ENCODE measurements at places on chromosomes 1 and 21.

DNA sequence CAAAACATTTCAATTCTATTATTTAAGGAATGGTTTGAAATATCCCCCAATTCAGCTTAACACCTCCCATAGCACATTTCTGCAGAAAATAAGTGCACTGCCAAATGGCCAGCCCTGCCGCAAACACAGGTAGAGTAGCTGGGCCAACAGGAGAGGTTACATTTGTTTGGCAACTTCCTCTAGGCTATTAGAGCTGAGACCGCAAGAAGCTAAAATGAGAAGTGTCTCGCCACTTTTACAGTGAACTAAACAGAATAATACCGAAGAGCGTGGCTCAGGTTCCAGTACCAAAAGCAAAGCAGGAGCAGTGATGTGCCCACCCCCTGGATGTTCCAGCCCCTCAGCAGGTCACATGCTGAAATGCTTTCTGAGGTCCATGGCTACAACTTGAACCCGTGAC is 154.5 kb upstream of the PKN2 start:
- DNase-seq, result no peak
- H3K4me3 ChIP-seq, result no peak overlapping the region
- H3K27ac ChIP-seq, result no peak overlapping the region
- H3K4me1 ChIP-seq, result no peaks in the 10 kb centered on the region

GRCh38 chr1:11143907-11144306 is 44.2 kb upstream of the EXOSC10 start:
- DNase-seq, result no peak
- peaks cover 34% of the 10 kb centered on the region for H3K4me1 ChIP-seq
- no peaks in the 10 kb centered on the region for H3K27me3 ChIP-seq
- H3K36me3 ChIP-seq, result peaks cover 76% of the 10 kb centered on the region

DNA sequence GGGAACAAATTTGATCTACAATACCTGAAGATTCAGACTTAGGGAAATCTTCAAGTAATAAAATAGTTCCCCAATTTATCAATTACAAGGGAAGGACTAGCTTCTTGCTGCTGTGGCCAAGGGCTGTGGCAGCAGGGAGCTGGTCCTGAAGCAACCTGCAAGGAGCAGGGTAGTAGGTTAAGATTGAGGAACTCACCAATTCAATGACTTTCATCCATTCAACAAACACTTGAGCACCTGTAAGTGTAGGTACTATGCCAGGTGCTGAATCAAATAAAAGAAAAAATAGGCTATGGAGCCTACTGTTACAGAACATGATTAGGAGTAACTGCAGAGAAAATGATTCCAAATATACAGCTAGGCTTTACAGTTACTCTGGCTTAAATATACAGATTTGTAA is 64.2 kb upstream of the RBM34 start:
- no peak overlapping the region for H3K4me3 ChIP-seq
- no peak overlapping the region for H3K27ac ChIP-seq
- H3K27me3 ChIP-seq, result no peaks in the 10 kb centered on the region
- no peaks in the 10 kb centered on the region for H3K4me1 ChIP-seq
- no peak for DNase-seq

GRCh38 chr1:167262836-167263235 is 42.1 kb downstream of the POU2F1 start:
- H3K36me3 ChIP-seq, result no peaks in the 10 kb centered on the region
- no peak for DNase-seq
- H3K27me3 ChIP-seq, result no peaks in the 10 kb centered on the region
- H3K27ac ChIP-seq, result no peak overlapping the region

GRCh38 chr1:9366943-9367780 is 74.5 kb downstream of the SPSB1 start:
- no peak overlapping the region for H3K27ac ChIP-seq
- no peaks in the 10 kb centered on the region for H3K27me3 ChIP-seq
- H3K4me3 ChIP-seq, result no peak overlapping the region
- peaks cover 19% of the 10 kb centered on the region for H3K36me3 ChIP-seq
- H3K4me1 ChIP-seq, result peaks cover 20% of the 10 kb centered on the region

GRCh38 chr1:198908995-198909394 is 270.2 kb downstream of the PTPRC start:
- H3K4me3 ChIP-seq, result no peak overlapping the region
- H3K27ac ChIP-seq, result no peak overlapping the region
- no peaks in the 10 kb centered on the region for H3K36me3 ChIP-seq
- DNase-seq, result no peak

GRCh38 chr1:18481921-18482701 is 1.4 kb downstream of the KLHDC7A start:
- H3K36me3 ChIP-seq, result no peaks in the 10 kb centered on the region
- H3K27ac ChIP-seq, result no peak overlapping the region
- DNase-seq, result no peak
- H3K4me3 ChIP-seq, result no peak overlapping the region
- H3K27me3 ChIP-seq, result peaks cover 90% of the 10 kb centered on the region
